ENCODE measurements at places on chromosomes 5 and 9. TPM values are rescaled to one million over a fixed set of nuclear protein-coding genes. Genes with fewer than 3 reads are reported as not detected.

Gene HAVCR2
- 3.0 TPM for total RNA-seq

Gene PCDHB12
- total RNA-seq: 0.67 TPM

Gene SYK
- total RNA-seq: 3.6 TPM

Gene MCC
- 24.1 TPM for total RNA-seq

GRCh38 chr5:61275841-61276240 lies 56.2 kb upstream of the ZSWIM6 start:
- peak; percentile 67 for DNase-seq

DNA sequence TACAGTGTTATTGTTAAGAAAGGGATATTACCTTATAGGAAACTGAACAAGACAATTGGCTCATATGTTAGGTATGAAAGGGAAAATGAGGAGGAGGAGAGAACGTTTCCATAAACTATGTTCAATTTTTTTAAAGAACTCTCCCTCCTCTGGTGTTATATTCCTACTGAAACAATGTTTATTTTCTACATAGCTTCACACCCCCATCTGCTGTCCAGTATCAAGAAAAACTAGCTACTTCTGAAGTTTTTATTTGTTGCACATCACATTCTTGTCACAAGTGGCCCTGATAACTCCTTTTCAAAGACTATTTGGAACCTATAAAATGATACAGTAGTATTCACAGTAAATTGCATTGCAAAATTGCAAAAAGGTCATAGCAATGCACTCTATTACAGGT lies 223.4 kb upstream of the FAM174A start:
- no peak for DNase-seq

- no peak for DNase-seq
Measured at GRCh38 chr5:87109746-87110145, 157.9 kb upstream of the RASA1 start.

DNA sequence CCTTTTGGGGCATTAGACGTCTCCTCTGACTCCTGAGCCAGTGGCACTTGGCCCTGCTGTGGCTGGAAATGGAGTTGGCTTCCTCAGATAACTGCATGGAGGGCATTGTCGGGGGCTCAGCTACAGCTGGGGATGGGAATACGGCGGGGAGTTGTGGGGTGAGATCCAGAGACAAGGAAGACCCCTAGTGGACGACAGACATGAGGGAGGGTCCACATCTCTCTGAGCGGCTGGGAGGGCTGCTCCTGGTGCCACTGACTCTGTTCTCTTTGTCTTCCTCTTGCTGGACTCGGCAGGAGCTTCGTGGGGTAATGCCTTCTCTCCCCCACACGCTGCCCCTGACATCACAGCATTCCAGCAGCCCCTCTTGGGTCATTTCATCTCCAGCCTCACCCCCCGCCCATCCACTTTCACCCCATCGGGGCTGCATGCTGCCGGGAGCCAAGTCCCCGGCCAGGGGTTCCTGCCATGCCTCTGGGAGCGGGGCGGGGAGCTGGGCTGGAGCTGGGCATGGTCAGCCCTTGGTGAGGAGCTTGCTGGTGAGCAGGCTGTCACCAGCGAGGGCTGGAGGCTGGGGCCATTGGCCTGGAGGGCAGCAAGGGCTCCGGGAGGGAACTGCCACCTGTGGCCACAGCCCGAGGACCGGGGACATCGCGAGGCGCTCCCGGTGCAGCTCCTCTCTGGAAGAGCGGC lies 172.3 kb downstream of the CACNA1B start:
- DNase-seq: no peak

DNA sequence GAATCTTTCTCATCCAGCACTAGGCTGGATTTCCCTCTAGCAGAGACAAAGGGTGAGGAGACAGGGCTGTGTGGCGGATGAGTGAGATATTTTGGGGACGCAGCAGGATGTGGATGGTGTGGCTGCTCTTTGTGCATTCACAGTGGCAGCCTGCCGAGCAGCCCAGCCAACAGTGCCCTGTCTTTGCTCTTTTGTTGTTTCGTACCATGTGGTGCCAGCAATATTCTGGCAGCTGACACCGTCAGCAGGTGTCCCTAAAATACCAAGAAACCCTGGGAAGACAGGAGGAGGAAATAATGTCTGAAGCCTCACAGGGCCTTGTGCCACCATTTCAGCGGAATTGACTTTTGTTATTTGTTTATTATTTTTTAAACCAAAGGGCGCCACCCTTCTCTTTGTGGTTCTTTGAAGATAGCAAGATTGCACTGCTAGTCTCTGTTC lies 141.4 kb downstream of the CCDC192 start:
- no peak for DNase-seq

- no peak for DNase-seq
Measured at GRCh38 chr9:131469356-131469755, 33.4 kb upstream of the POMT1 start.

All from right lobe of liver (tissue), 6 donors.